Body of pancreas (tissue), 4 donors: ENCODE measurements at places on chromosomes 5 and 9. TPM values are rescaled to one million over a fixed set of nuclear protein-coding genes. Genes with fewer than 3 reads are reported as not detected.
A peak's percentile ranks its signal among the peaks of the same experiment; 100 is the strongest.

Gene IGIP
- total RNA-seq, result 6.3 TPM

- no peak for DNase-seq
Measured at GRCh38 chr5:72121780-72122445, 14.6 kb downstream of the MAP1B start.

- DNase-seq, result no peak
Measured at GRCh38 chr9:69344459-69344858, 19.4 kb downstream of the ENTREP1 start.

DNA sequence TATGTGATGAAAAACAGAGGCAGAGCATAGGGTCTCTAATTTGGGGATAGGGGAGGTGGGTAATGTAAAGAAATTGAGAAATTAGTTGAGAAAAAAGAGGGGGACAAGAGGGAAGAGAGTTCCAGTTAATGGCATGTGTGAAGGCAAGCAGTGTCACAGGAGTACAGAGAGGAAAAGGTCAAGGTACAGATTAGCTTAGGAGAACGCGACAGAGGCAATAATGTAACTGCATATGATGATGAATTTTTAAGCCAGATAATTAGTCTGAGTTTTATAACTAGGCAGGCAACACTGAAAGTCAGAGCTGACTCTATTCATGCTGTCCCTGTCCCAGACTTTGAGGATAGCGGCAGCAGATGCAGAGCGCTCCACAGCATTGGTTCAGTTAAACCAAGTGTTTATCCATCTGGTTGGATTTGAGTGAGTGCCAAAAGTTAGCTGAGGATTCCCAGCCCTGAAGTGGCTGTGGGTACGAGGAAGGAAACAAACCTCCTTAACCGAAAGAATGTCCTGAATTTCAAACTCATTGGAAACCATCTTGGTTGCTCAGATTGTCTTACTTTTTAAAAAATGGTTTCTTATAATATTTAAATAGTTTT, 315.2 kb downstream of the ARHGAP26 start:
- no peak for DNase-seq

DNA sequence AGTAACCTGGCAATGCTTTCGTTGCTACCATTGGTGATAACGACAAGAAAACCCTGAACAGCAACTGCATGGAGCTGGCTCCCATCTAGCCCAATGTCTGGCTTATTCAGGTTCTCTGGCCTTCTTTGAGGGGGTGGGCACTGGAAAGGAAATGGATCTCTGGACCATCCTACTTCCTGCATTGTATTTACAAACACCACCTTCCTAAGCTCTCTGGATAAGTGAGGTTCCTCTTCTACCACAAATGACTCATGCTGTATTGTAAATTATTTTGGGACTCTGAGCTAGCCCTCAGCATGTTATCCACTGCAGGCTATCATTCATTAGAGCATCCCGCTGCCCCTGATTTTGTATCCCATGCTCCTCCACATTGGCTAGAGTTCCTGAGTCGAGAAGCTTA, 136.9 kb upstream of the KLF9 start:
- no peak for DNase-seq

DNA sequence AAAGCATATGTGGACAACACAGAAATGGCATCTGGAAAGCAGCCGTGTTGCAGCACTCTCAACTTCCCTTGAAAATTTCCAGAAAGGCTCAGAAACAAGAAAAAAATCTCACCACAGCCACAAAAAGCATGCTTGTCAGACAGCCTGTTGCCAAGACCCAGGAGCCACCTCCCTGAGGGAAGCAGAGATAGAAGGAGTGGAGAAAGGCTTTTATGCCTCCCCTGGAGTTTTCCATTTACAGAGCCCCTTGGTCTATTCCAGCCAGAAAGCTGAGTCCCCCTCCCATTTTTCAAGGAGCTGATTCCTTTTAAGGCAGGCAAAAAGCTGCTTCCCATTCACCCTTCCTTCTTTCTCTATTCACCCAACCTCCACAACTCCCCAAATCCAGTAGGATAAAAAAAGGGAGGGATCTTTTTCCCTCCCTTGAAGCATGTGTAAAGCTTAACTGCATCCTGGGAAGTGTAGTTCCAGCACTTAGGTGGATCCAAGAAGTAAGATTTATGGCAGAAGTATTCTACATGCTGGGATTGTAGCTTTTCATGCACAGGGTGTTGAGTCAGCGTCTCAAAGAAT, 37.1 kb upstream of the PALM2AKAP2 start:
- peak; percentile 27 for DNase-seq

DNA sequence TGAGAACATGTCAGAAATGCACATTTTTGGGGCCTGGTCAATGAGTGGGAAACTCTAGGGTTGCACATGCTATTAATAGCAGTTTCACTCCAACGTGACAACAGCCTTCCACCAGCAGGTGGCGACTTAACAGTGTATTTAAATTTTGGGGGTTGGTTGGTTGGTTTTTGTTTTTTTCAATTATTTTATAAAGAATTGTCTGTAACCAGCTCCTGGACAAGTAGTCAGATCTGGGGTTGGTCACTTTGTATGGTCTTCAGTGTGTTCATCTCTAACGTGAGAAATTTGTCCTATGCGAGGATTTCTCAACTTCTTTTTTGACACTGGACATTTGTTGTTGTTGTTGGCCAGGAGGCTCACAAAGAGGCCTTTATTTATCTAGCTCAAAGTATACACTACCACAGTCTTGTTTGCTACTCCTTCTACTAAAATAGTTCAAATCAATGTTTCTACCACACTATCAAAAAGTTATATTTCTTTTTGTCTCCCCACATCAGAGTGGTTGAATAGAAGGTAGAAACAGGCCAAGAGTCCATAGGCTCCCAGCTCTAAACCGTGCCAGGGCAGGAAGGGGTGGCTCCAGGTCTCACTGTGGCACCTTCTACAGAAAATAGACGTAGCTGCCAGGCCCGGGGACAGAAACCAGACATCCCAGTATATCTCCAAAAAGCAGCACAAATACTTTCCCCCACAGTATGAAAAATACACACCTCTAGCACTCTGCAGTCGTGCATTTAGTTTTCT, 110.4 kb downstream of the TRPM6 start:
- peak; percentile 78 for DNase-seq
